ENCODE measurements at places on chromosomes 2 and 18.

DNA sequence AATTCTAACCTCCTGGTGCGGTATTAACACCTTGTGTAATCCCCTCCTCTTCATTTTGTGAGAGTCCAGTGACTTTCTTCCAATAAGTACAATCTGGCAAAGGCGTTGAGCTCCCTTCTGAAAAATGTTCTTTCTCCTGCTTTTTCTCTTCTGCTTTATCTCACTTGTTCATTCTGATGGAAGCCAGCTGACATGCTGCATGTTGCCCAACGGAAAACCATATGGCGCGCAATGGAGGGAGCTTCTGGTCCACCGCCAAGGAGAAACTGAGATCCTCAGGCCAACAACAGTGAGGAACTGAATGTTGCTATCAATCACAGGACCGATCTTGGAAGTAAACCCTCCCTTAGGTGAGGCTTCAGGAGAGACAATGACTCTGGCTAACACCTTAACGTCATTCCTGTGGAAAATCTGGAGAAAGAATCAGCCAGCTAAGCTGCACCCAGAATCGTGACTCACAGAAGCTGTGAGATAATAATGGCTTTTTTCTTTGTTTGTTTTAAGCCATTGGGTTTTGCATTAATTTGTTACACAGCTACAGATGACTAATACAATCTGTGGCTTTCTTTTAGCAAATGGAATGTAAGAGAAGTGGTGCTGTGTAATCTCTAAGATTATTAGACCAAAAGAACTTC, 1323.9 kb upstream of the DDX18 start:
- DNase-seq = no peak

GRCh38 chr18:79260510-79260909, 135.2 kb upstream of the NFATC1 start:
- DNase-seq = no peak

DNA sequence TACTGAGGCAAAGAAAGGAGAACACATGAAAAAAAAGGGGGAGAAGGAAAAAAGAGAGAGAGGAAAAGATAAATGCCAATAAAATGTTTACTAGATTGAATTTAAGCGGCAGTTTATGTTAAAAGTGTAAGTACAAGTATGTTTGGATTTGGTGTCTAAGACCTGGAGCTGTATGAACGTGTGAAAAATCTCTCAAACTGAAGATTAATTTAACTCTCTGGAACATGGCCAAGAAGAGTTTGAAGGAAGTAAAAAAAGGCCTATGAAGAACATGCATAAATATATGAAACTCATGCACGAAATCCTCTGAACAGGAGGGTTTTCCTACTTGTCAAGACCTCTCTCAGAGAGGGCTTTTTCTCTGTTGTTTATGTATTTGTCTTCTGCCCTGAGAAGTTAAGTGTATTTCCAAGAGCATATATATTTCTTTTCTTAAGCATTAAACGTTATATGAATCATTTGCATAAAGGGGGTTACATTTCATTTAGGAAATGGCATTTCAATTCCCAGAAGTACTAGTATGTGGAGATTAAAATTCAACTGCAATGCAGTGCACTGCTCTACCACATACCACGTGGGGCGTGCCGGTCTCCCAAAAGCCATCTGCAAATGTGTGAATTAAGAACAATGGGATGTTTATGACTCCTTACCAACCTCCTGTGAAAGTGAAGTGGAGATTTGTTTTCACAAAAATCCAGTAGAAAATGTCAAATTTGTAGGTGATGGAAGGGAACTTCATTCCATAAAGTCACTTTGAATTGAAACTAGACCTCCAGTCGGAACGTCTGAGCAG, 281.1 kb upstream of the TRIB2 start:
- no peak for DNase-seq

DNA sequence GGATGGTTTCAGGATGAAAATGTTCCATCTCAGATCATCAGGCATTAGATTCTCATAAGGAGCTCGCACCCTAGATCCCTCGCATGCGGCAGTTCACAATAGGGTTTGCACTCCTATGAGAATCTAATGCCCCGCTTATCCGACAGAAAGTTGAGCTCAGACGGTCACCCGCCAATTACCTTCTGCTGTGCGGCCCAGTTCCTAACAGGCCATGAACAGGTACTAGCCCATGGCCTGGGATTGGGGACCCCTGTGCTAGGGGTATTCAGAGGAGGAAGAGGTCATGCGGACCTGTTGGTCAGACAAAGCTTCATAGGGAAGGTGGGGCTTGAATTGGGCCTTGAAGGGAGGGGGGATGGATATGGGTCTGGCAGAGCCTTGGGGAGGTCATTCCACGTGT, 4.4 kb upstream of the BUB1 start:
- DNase-seq = no peak

GRCh38 chr2:48114256-48114655, 208.0 kb upstream of the FBXO11 start:
- DNase-seq = peak; percentile 32

GRCh38 chr2:96656540-96656939, 14.0 kb downstream of the FER1L5 start:
- no peak for DNase-seq

- DNase-seq = no peak
These were observed 44.2 kb downstream of the WDPCP start for GRCh38 chr2:63544017-63544627.

- no peak for DNase-seq
These were observed 179.2 kb downstream of the TTC32 start for GRCh38 chr2:19722531-19722971.

- no peak for DNase-seq
These were observed 335.2 kb downstream of the LPIN1 start for GRCh38 chr2:12081481-12082210.

DNA sequence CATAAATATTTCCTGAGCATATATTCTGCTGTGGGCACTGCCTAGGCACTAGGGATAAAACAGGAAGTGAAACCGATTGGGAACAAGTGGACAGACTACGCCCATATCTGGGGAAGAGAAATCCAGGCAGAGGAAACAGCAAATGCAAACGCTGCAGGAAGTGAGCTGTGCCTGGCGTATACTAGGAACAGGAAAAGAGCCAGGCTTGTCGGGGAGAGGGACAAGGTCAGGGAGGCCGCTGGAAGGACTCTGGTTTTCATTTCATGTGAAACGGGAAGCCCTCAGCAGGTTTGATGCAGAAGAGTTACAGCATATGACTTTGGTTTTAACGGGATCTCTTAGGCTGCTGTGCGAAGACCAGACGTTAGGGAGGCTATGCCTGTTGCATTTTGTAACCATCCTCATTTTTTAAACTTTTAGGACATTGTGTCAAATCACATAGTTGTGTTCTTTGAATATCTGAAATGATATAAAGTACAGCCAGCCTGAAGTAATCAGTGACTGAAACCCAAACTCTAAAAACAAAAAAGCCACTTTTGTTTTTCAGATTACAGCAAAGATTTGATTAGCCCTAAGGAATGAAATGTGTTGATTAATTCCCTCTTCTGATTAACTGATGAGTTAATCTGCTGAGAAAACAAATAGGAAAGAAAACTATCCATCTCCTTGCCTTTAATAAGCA, 110.2 kb upstream of the PIEZO2 start:
- DNase-seq = no peak

- no peak for DNase-seq
These were observed 64.6 kb upstream of the FN1 start for GRCh38 chr2:215500466-215500865.

GRCh38 chr2:179263446-179264367, 925 bp downstream of the SESTD1 start:
- peak; percentile 10 for DNase-seq

- no peak for DNase-seq
These were observed 252.9 kb downstream of the RNF152 start for GRCh38 chr18:61639886-61640285.

DNA sequence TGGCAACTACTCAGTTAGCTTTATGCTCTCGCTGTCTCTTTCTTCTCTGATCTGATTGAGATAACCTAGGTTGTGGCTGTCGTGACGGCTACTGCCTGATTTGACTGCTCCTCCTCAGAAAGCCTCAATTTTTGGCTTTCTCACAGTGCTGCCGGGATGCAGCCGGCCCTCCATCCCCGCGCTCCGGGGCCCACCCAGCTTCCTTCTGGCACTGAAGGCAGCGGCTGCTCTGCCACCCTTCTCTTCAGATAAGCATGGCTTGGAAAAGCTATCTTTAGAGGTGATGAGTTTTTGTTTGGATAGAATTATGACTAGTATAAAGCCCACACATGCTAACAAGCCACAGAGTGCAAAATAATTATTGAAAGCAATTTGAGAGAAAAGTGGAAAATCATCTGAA, 102.5 kb downstream of the DPP4 start:
- DNase-seq = no peak

- no peak for DNase-seq
These were observed 92.1 kb downstream of the AOX1 start for GRCh38 chr2:200677721-200678532.

DNA sequence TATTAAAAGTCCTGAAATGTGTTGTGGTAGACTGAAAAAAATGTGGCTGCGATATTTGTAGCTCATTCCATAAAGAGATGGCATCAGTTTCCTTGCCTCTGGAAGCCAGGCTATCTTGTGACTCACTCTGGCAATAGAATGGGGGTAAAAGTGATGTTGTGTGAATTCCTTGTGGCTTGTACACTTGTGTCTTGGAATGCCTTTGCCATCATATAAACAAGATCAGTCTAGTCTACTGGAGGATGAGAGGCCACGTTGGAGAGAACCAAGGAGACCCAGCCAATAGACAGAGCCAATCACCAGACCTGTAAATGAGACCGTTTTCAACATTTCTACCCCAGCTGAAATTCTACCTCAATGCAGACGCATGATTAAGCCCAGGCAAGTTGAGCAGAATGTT, 254.1 kb downstream of the TRIB2 start:
- no peak for DNase-seq

DNA sequence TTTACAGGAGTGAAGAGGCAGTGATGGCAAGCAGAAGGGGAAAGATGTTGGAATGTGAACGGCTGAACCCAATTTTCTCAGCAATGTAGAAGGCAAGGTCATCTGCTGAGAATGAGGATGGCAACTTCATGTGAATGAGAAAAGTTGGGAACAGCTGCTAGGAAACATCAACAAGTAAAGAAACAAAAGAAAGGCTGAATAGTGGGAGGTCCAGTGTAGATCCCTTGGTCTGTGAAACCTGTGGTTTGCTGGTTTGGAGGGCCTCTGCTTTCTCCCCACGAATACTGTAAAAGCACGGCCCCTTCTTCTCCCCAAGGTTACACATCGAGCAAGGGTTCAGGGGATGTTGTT, 27.4 kb downstream of the MARCHF4 start:
- DNase-seq = no peak

DNA sequence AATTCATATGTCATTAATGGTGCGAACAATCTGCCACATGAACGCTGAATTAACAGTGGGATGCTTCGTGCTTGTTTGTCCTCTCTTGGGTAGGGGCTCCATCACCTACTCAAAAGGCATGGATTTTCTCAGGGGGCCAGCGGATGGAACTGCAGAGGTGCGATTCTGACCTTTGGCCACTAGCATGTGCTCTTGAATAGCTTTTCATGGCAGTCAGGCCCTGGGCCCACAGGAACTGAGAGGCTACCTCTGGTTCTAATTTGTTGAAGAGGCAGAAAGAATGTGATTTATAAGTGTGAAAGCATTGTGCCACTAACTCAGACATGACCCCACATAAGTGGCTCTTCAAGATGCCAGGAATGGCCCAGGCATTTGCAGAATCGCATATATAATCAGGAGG, 283.2 kb downstream of the INSIG2 start:
- DNase-seq = no peak

- DNase-seq = no peak
These were observed 335 bp downstream of the HES6 start for GRCh38 chr2:238239543-238239862.

DNA sequence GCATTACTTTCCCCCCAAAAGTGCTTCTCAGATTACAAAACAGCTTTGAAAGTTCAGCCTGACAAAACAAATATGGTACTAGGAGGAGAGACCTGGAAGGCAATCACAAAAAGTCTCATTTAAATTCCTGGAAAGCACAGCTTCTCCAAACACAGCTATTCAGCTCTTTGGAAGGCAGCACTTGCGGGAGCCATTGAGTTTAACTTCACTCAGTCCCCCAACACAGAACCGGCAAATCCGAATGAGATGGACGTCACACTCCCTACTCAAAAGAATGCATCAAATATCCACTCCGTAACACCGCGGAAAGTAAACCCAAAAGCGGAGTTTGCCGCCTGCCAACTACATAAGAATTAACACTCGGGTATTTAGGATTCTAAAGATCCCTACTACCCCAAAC, 638 bp downstream of the ST6GAL2 start:
- no peak for DNase-seq

GRCh38 chr2:229761663-229762062, 47.3 kb upstream of the DNER start:
- no peak for DNase-seq

- DNase-seq = no peak
These were observed at the start of gene GREB1L for GRCh38 chr18:21242141-21242779. Gene GREB1L, plus strand, starts transcription at chr18:21242232. Its CDS starts 141,287 bp downstream, at chr18:21383519.

- DNase-seq = peak; percentile 69
These were observed at the start of gene ZBTB14 for GRCh38 chr18:5295231-5295920. Gene ZBTB14, minus strand, starts transcription at chr18:5295726. Its CDS starts 2,480 bp downstream, at chr18:5293246.

DNA sequence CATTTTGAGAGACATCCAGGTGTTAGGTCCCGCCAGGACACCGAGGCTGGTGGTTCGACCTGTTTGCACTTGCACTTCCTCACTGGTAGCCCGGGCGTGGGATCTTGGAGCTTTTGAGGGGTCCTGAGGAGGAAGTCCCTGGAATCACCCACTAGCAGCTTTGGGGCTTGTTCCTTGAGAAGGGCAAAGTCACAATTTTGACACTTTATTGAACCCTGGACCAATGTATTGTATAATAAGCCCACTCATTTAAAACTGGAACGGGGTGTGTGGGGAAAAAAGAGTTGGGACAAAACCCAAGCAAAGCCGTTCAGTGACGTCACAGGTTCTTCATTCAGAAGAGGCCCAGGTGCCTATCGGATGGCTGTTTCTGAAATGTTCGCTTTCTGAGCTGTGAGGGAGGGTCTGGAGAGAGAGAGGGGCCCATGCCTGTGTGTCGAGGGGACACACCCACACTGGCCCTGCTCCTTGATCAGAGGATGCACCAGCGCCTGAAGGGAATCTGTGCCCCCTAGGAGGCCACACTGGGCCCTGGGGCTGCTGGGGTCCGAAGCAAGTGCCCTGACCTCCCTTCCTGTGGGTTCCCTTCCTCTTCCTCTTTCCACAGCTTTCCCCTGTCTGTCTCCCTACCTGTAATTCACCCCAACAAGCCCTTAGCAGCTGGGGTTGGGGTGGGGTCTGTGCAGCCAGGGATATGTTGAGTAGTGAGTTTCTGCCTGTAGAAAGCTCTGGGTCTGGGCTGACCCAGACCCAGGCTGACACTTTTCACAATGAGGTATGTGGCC, 2.6 kb downstream of the LPIN1 start:
- DNase-seq = no peak

- no peak for DNase-seq
These were observed 4.6 kb downstream of the PPP1R7 start for GRCh38 chr2:241154915-241155314.

Measured in activated T-helper 2 cell treated with anti-CD3 and anti-CD28 coated beads, Interferon-gamma antibody, Interleukin-2, Interleukin-4, amounts not matched to agents 10 μg/mL and 5 μg/mL and 100 μg/mL, durations not matched to agents 14 hours and 24 hours and 36 hours (primary cell).